ENCODE measurements at places on chromosomes 6 and 20.

GRCh38 chr6:108896111-108896661, 48.0 kb downstream of the ARMC2 start:
- DNase-seq, result no peak

DNA sequence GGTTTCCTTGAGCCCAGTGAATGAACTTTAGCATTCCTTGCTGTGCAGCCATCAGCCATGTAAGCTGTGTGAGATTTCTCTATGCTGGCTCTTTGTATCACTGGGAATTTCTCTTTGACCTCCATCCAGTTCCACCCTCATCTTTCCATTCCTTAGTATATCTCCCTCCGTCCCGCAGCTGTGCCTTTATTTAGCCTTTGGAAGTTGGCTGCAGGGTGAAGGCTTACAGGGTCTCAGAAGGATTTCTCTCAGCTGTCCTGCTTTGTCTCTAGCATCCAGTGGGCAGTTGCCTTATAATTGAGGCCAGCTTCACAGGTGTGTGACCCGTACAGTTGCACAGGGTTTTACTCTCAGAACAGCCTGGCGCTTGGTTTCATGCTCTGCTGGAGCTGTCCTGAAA, 144.3 kb downstream of the PXDC1 start:
- no peak for DNase-seq

DNA sequence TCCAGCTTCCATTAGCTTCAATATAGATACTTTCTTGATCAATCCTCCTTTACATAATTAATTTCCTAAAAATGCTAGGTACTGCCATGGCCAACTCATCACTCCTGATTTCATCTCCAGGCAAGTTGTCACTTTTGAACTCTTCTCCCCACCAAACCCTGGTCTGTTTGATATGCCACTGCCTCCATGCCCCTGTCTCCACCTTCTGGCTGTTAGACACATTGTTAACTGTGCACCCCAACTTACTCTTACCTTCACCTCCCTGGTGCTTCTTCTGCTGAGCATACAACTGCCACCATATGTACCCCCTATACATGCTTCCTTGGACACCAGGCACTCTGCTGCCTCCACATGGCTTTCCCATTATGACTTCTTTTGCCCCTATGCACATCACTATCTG, 21.9 kb upstream of the AIG1 start:
- no peak for DNase-seq

DNA sequence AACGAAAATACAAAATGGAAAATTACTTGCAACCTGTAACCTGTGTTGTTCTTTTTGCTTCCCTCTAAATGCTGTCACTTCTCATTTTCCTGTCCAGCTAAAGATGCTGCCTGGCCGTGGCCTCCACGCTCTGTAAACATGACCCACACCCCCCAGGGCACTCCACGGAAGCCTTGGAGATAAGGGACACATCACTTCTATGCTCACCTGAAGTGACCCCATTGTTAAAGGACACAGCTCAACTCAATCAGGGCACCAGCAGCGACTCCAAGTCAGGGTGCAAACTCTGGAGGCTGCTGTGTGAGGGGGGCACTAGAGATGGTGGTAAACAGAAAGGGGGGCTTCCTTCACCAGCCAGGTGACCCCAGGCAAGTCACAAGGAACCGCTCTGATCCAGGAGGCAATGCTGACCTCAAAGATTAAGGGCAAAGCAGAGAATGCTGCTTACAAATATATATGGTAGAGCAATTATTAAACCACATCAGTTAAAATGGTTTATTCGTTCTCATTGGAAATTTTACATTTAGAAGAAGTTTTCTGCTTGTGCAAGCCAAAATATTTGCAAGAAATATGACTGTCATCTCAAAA, 13.2 kb downstream of the DIDO1 start:
- no peak for DNase-seq

GRCh38 chr6:107443608-107444267, 15.6 kb downstream of the PDSS2 start:
- DNase-seq, result no peak

- DNase-seq, result no peak
These were observed 124.7 kb upstream of the PMEPA1 start for GRCh38 chr20:57834306-57835073.

DNA sequence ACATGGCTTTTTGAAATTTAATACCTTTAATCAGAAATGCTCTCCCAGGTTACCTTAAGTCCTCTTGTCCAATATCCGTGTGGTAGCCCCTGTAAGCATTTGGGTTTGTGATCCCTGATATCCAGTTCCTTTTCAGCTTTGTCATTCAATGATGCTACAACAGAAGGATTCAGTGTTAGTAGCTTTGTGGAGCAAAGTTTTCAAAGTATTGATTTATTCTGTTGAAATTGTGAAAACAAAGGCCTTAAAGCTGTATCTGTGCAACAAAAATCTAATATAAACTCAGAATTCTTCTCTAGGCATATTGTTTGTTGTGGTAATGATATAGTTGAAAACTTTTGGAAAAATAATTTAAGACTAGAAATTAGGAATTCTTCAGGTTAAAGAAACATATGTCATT, 91.9 kb downstream of the ADGRB3 start:
- no peak for DNase-seq

DNA sequence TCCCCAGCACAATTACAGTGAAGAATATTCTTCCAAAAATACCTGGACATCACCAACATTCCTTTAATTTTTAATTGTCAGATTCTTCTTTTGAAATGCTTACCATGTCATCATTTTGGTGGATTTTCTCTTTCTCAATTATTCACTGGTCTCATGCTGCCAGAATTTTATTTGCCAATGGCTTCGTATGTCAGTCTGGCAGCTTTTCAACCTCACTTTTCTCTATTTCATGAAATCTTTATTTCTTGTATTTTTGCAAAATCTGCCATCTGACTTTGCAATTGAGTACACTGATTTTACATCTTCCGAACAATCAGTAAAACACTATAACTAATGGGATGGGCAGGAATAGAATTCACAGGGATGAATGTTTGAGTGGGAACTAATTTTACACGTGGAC, 84.1 kb downstream of the BTBD9 start:
- DNase-seq, result no peak

- no peak for DNase-seq
These were observed 6.2 kb downstream of the VEGFA start for GRCh38 chr6:43776115-43776798.

- DNase-seq, result no peak
These were observed 71.0 kb downstream of the SOX4 start for GRCh38 chr6:21664314-21665109.

DNA sequence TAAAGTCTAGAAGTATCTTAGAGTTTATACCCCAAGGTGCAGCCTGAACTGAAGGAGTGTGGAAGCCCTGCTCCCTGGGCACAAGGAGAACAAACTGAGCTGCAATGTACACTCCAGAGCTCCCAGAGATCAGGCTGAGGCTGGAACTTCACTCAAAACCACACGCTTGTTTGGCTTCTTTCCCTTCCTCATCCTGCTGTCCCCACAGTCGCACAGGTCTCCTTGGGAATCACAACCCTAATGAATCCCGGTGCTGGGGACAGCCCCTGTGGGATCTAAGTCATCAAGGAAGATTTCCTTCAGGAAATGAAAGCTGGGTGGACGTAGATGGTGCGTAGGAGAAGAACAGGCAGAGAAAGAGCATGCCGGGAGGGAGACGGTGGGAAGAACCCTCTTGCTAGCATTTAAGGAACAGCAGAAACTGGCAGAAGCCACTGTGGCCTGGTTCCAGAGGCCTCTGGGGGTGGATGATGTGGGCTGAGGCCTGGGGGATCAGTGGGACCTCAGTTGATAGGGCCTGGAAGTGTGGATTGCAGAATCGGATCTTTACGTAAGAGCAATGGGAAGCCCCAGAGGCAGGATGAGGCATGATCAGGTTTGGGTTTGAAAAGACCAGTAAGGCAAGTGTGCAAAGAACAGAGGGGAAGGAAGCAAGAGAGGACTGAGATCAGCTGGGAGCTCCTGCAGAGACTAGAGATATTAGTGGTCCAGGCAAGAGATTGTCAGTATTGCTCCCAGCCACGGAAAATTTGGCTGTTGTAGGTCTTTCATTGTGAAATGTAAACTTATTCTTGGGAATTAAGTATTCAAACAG, 21.4 kb downstream of the CYP24A1 start:
- DNase-seq, result no peak

GRCh38 chr6:128570680-128571063, 50.3 kb upstream of the PTPRK start:
- no peak for DNase-seq

DNA sequence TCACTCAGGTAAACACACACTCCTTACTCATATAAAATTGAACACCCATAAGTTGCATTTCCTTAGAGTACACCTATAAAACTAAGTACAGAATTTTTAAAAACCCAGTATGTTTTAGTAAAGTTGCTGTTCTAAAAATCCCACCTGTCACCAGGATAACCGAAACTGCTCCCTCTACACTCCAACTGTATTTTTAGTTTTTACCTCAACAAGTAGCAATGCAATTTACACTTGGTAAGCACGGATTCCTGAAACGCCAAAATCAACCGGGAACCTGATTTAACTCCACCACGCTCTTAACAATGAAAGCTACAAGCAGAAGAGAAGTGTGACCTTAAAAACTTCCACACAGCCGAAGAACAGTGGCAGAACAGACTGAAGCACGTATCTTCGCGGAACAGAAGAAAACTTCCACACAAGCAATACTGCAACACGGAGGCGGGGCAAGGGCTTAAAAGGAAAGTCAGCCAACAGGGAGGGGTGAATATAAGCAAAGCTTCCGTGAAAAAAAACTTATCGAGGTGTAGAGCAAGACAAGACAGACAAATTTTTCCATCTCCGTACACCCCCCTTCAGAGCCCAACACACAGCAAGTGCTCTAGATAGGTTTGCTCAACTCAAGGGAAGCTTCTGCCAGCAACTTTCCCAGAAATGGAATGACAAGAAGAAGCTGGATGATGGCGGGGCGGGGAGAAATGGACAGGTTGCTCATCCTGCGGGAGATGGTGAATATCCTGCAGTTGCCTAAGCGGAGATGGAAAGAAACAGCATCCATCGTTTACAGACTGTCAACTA, 1.4 kb downstream of the STAU1 start:
- peak; percentile 70 for DNase-seq

- DNase-seq, result no peak
These were observed 66.5 kb downstream of the MYLK4 start for GRCh38 chr6:2684103-2684749.

Measured in CD4-positive, alpha-beta T cell treated with Interleukin-15 for 1 hour (primary cell).